ENCODE measurements at places on chromosomes 7 and 10.

GRCh38 chr10:31451766-31452165 lies 132.8 kb downstream of the ZEB1 start:
- no peak for DNase-seq

- DNase-seq, result no peak
These were observed 10.0 kb upstream of the IFIT5 start for GRCh38 chr10:89404104-89405047.

GRCh38 chr7:71442492-71443190 lies 310.7 kb downstream of the GALNT17 start:
- DNase-seq, result no peak

DNA sequence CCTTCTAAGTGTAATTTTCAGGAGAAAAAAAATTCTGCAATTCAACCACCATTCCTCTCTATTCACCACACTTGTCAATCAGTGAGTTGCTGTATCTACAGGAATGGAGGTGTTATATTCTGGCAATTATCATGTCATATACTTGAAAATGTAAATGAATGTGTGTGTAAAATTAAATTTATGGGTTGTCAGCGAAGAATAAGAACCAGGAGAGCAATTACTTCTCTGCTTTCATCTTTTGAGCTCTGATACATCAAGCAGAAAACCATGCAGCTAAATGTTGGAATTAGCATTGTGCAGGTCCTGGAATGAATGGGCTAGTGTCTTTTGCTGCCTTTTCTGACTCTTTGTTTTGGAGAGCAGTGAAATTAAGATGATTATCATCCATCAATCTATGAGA lies 207.6 kb downstream of the FOXP2 start:
- no peak for DNase-seq

DNA sequence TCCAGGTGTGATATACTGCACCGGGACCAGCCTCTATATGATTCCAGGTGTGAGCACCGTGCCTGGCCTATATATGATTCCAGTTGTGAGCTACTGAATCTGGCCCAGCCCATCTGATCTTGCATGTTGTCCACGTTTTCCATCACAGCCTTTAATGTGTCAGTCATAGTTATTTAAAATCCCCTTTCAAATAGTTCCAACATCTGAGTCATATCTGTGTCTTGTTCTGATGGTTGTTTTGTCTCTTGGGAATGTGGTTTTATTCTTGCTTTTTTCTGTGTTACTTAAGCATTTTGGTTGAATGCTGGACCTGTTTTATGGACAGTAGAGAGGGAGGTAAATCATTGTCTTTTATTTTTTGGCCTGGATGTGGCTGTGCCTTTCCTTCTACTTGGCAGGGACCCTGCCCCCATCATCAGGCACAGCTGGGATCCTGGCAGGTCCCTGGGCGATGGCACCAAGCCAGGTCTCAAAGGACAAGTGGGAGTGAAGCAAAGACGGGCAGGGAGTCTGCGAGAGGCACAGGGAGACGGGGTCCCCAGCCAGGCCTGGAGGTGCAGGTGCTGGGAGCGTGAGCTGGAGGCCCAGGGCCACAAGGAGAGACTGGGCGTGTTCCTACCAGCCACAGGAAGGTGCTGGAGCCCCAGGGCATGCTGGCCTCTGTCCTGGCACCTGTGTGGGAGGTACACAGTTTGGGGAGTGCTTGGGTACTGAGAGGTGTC lies 94.7 kb downstream of the DYNC2I1 start:
- no peak for DNase-seq

DNA sequence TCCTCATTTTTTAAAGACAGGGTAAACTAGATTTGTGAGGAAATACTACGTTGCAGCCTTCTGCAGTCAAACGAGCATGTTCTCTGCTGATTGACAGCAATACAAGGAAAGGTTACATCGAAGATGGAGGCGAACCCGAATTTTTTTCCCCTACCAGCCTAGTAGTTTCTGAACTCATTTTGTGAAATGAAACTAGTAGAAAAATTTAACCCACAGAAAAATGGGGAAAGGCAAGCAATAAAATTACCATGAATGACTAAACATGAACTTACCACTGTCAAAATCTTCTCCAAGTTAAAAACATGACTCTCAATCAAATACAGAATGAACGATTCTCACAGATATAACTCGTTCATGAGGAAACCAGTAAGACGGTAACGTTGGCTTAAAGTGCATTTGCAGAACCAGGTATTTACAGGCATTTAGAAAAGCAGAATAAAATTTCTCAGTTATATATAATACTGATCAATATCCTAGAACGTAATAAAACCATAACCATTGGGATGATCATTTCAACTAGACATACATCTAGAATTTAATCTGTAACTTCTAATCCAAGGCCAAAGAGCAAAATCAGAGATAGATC lies 73.9 kb downstream of the CELF2 start:
- no peak for DNase-seq

GRCh38 chr7:52249741-52250140 lies 785.7 kb upstream of the POM121L12 start:
- no peak for DNase-seq

DNA sequence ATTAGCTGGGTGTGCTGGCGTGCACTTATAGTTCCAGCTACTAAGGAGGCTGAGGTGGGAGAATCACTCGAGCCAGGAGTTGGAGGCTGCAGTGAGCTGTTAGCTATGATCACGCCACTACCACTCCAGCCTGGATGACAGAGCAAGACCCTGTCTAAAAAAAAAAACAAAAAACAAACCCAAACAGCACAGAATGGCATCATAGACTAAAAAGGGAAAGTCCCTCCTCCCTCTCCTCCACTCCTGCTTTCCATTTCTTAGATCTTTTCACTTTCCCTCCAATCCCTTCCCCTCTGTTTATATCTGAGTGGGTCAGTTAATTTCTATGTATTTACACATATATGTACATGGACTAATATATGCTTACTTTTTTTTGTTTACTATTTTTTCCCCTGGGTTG lies 10.4 kb upstream of the PIP4K2A start:
- DNase-seq, result no peak

GRCh38 chr7:30159698-30160143 lies 24.9 kb downstream of the MTURN start:
- DNase-seq, result no peak

GRCh38 chr10:17387861-17388503 lies 66.4 kb downstream of the ST8SIA6 start:
- DNase-seq, result peak; percentile 84

DNA sequence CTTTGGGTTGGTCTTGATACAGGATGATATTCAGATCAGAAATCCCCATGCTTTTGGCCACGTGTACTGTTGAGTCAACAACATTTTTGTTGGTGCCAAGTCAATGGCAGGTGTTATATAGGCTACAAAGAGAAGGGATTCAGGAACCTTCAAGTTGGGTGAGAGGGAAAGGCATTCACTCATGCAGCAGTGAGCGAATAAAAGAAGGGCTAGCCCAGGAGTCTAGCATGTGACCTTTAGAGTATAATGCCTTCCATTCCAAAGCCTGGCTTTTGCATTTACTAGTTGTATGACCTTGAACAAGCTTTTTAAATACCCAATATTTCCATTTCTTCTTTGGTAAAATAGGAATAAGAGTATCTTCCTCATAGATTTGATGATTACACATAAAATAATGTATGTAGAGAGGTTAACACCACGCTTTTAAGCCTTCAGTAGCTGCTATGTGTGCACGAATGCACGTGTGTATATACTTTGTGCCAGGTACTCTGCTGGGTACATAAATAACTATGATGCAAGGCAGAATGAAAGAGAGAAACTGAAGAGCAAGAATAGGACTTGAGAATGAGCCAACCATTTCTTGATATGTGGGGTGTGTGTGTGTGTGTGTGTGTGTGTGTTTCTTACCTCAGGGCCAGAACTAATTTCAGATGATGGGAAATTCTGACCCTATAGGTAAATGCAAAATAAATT lies 163.6 kb downstream of the PDE1C start:
- DNase-seq, result no peak

GRCh38 chr10:15213461-15213861 lies 45.0 kb upstream of the NMT2 start:
- no peak for DNase-seq
